ENCODE measurements at places on chromosomes 12 and 14.

DNA sequence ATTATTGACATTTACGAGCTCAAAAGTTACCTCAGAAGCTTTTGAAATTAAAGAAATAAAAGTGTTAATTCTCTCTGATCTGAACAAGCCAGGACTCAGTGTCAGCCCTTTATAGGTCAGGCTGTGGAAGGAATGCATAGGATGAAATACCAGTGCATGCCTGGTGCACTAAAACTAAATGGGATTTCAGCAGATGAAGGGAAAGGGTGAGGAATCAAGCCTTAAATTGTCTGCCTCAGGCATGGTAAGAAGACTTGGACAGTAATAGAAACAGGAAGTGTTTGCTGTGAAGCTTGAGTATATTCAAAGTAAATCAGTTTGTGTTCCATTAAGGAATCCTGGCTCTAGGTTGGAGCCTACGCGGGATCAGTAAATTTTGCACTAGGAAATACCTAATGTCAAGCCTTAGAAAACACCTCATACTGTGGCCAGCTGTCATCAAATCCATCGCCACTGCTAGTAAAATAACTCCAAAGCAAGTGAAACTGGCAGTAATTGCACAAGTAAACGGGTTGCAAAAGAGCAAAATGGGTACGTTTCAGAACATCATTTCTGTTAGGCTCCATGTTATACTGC is 76.3 kb downstream of the PDE3A start:
- no peak for DNase-seq

- no peak for DNase-seq
Measured at GRCh38 chr12:69096669-69097335, 142.6 kb upstream of the CPSF6 start.

DNA sequence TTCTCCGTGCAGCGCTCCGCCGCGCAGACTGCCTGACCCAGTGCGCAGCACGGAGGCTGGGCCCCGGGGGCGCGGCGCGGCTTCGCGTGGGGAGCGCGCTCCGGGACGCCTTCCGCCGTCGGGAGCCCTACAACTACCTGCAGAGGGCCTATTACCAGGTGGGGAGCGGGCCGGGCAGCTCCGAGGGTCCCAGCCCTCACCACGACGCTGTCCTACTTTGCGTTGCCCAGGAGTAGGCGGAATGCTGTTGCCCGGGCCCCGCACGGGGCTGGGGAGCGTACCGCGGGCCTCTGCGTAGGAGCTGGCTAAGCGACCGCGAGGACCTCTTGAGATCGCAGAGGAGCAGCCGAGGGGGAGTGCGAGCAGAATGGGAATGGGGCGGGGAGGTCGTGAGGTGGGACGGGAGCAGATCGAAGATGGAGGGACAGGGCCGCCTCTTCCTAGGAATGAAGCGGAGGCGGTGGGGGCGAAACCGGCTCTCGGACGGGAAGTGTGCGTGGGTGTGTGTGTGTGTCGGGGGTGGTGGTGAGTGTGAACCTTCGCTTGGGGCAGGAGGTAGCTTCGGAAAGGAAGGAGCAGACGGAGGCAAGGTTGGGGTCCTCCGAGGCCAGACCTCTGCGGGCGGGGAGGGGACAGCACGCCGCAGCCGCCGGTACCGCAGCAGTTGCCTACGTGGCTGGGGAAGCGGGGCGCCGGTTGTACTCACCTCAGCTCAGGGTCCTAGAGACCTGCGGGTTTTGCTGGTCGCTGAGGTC is 751 bp downstream of the P3H3 start:
- peak; percentile 33 for DNase-seq

GRCh38 chr12:51687614-51688013 is 96.6 kb downstream of the SCN8A start:
- DNase-seq: no peak

- DNase-seq: no peak
Measured at GRCh38 chr14:73283608-73284379, 46.5 kb downstream of the PAPLN start.

GRCh38 chr12:64922853-64923252 is 98.4 kb downstream of the TBC1D30 start:
- DNase-seq: no peak

DNA sequence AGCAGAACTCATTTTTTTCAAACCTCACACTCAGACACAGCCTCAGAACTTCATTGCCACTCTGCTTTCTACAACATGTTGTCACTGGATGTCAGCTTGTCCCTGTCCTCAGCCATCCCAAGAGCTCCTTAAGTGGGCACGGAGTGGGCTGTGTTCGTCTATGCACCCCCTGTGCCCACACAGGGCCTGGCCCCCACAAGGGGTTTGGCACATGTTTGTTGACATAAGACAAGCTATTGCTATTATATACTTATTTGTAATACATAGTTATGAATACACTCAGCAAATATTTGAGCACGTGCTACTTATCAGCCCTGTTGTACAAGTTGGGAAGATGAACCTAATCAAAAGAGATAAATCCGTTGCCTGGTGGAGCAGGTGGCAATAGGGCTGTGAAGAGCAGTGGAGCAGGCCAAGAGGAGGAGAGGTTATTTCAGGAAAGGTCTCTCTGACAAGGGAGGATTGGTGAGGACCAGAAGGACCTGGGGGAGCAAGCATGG is 4.3 kb upstream of the BDKRB1 start:
- DNase-seq: no peak

DNA sequence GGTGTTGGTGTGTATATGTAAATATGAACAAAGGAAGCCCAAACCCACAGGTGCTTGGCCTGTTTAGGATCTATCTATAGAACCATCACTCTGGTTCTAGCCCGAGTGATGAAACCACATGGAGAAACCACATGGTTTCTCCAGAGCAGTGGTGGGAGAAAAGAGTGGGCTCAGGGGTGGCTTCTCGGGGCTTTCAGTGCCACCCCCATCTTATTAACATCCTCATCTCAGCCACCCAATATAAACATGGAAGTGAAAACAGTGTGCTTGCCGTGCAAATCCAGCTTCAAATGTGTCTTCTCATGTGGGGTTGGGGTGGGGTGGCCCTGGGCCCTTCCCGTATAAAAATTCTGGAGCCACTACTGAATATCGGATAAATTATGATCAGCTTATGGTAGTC is 109.0 kb downstream of the STAB2 start:
- DNase-seq: no peak

- no peak for DNase-seq
Measured at GRCh38 chr12:69886715-69887114, 61.7 kb downstream of the MYRFL start.

- DNase-seq: no peak
Measured at GRCh38 chr12:126069549-126070165, 1004.4 kb downstream of the AACS start.

DNA sequence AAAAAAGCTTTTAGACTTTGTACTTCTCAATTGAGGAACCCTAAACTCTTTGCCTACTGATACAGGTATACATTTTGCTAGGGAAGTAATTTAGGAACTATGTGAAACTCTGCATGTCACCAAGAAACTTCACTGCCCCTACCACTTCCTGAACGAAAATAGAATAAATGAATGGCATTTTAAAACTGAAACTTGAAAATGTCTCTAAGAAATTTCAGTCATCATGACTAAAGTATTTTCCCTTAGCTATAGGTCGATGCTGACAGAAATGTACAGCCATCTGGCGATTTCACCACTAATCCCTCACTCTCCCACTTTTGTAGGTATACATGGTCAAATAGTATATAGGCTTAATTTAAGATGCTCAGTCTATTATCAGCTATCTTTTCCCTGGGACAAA is 194.9 kb upstream of the SYT10 start:
- no peak for DNase-seq

DNA sequence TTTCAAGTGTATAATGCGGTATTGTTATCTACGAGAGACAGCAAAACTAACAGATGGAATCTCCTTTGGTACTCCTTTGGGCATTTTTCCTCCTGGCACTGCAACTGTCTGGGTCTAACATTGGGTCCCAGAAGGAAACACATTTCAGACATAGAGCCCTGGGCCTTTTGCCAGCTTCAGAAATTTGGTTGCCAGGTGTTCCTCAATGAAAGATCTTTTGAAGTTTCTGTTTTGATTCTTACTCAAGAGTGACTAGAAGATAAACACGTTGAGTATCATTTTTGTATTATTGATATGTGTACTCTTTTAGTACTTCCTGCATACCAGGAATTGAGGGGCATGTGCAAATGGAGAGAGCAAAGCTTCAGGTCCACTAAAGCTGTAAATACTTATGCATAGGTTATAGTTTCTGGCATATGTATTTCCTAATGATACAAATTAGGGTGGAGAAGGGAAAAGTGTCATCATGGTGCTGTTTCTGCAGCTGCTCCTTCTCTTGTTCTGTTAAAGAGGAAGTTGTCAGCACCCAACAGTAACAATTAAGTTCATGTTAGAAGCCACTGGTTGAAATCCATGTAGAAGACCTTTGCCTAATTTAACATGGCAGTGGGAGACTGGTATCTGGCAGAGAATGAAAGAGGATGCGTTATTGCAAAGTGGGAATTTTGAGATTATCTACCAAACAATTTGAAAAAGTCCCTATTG is 53.5 kb downstream of the SLC38A6 start:
- DNase-seq: no peak

- no peak for DNase-seq
Measured at GRCh38 chr12:69007855-69008351, 74.9 kb upstream of the CPM start.

DNA sequence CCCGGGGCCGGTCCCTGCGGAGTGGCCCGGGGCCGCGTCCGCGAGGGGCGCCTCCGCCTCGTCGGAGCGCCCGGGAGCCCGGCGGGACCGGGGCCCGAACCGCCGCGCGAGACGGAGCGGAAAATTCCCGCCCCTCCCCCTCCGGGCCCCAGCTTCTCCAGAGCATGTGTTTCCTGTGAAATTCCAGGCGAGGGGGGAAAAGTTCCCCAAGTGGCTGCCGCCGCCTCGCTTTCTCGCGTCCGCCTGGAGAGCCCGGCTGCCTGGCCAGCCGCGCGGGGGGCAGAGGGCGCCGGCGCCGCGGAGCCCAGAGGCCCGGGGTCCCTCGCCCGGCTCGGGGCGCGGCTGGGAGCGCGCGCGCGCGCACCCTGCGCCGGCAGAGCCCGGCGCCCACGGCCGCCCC is 904 bp downstream of the CACNA1C start:
- DNase-seq: no peak

- DNase-seq: no peak
Measured at GRCh38 chr12:68628698-68629097, 18.0 kb downstream of the RAP1B start.

- no peak for DNase-seq
Measured at GRCh38 chr12:125070112-125070511, 4.9 kb downstream of the AACS start.

GRCh38 chr12:71626098-71626497 is 37.5 kb downstream of the ZFC3H1 start:
- no peak for DNase-seq

GRCh38 chr14:68390741-68391140 is 402.1 kb downstream of the ZFP36L1 start:
- DNase-seq: no peak

- peak; percentile 15 for DNase-seq
Measured at GRCh38 chr12:7806863-7807487, 17.8 kb downstream of the NANOG start.

DNA sequence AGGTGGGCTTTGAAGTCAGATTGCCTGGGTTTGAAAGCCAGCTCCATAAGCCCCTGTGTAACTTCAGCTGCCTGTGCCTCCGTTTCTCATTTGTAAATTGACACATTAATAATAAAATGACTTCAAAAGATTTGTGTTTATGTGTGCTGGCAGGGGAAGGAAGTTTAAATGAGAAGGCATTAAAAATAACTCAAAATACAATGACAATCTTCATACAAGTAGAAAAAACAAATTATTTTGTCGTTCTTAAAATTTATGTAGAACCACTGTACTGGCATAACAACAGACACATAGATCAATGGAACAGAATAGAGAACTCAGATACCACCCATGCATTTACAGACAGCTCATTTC is 83.0 kb downstream of the PPM1A start:
- no peak for DNase-seq

GRCh38 chr14:24852312-24853060 is 197.5 kb downstream of the STXBP6 start:
- DNase-seq: no peak

GRCh38 chr14:99838639-99839134 is 45.5 kb downstream of the EML1 start:
- no peak for DNase-seq

- no peak for DNase-seq
Measured at GRCh38 chr12:124487066-124487833, 80.2 kb downstream of the NCOR2 start.

DNA sequence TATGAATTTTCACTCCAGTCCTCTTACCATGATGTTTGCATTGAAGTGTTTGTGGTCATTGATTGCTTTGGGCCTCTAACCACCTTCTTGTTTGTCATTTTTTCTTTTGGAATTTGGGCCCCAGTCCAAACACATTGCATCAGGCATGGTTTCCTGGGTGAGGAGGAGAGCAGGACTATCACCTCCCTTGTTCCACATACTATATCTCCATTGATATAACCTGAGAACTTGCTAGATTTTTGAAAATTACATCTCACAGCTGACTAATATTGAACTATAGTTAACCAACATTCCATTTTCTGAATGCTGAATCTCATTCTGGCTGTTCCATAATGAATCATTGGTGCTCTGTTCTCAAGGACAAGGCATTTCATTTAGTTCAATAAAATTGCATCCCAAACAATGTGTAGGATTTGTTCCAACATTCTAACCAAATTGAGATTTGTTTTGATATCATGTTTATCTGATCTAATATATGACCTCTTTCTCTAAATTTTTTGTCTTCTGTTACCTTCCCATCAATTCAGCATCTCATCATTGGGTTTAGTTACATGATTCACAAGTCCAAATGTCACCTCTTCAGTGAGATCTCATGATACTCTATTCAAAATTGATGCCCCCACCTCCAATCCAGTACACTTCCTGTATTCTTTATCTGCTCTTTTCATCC is 329.0 kb downstream of the ZFP36L1 start:
- DNase-seq: no peak

DNA sequence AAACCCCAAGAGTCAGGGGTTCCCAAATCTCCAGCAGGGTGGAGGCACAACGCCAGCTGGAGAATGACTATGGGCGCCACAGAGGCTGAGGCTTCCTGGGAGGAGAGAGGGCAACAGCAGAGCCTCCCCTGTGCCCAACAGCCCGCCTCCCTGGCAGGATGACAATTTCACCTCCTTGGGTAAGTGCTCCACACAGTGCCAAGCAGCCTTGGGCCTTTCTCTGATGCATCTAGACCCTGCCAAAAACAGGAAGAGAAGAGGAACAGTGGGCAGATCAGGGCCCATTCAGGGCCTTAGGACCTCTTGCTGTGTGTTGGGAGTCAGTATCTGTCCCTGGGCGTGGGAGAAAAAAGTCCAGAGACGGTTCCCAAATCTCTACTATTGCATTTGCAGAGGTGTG is 5.0 kb upstream of the OR10P1 start:
- DNase-seq: no peak

DNA sequence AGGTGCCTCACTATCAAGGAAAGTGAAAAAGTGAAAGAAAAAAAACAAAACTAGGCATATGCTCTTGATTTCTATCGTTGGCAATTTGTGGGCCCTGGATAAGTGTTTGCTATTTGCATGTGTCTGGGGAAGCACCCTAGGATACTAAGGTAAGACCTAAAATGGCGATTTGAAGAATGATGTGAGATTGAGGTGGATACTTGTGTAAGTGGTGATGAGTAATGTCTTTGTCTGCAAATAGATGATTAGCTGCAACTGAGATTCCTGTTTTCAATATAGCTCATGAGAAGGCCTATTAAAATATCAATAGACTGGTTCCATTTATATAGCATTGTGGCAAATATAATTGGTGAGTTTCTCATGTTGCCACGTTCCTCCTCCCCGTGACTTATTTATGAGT is 261.7 kb downstream of the NEDD1 start:
- DNase-seq: no peak

Data from activated T-helper 1 cell treated with Interleukin-2 at 50 U/mL for 16 hours (primary cell).